Mucosa of gallbladder (tissue), 1 donor: ENCODE measurements at places on chromosomes 3 and 15. TPM values are rescaled to one million over a fixed set of nuclear protein-coding genes. Genes with fewer than 3 reads are reported as not detected.

CLDN16 gene
- total RNA-seq: 3.2 TPM

DNA sequence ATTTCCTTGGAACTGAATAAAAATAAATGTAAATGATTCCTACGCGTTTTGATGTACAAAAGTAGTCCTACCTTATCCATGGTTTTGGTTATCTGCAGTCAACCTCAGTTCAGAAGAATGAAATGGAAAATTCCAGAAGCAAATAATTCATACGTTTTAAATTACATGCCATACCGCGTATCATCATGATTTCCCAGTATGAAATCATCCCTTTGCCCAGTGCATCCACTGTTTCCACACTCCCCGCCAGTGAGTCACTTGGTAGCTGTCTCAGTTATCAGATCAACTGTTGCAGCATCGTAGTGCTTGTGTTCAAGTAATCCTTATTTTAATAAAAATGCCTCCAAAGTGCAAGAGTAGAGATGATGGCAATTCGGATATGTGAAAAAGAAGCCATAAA, 9.1 kb upstream of the MFSD1 start:
- DNase-seq: no peak

CHRNA3 gene
- total RNA-seq: 0.89 TPM

DNA sequence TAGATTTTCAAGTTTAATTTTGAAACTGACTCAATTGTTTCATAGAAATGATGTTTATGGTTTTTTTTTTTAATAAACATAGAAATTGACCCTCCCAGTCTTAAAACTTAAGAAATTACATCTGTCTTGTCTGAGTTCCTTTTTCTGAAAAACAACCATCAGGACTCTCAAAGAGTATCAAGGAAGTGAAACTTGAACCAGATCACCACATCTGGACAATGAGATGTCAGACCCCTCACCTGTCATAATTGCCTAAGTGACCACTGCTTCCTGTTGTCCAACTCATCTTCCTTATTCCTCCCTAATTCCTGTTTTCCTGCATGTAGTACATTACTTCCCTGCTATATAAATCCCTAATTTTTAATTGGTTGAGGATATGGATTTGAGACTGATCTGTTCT, 441.5 kb upstream of the ARHGEF26 start:
- DNase-seq: no peak

DNA sequence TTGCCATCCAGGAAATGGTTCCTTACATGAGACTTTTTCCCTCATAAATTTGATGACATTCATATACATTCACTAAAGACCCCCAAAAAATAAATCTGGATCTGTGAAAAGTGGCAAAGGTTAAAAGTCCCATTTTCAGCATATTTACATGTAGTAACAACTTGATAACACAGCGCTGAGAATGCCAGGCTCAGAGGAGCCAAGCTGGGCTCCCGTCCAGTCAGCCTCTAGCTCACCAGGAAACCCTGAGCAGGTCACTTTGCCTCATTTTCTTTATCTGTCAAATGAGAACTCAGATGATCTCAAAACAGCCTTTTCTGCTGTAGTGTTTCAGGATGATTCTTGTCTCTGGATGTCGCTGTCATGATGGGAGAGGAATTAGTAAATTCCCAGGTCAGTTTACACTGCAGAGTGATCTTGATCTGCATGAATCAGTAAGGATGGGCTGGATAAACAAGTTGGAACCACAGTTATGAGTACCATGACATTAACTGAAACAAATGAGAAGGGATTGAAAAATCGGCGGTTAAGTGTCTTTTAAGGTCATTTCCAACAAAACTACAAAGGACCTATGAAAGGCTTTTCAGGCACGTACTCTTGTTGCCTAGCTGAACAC, 82.8 kb downstream of the PPARG start:
- DNase-seq: peak; percentile 21

ACOX2 gene
- 19.5 TPM for total RNA-seq

CD96 gene
- total RNA-seq: 7.5 TPM

DNA sequence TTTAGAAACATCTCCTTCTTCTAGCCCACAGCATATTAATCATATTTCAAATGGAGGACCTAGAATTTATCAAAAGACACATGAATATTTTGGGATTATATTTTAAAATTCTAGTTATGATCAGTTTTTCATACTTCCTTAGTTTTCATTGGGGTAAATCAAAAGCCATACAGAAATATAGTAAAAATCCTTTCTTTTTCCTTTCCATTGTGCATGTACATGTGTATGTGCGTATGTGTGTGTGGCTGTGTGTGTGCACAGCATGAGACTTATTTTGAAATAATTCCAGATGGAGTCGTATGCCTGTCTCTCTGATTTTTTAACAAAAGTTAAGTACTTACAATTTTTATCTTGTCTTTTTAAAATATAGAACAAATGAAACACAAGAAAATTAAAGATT, 94.5 kb downstream of the ARPP21 start:
- no peak for DNase-seq

DNA sequence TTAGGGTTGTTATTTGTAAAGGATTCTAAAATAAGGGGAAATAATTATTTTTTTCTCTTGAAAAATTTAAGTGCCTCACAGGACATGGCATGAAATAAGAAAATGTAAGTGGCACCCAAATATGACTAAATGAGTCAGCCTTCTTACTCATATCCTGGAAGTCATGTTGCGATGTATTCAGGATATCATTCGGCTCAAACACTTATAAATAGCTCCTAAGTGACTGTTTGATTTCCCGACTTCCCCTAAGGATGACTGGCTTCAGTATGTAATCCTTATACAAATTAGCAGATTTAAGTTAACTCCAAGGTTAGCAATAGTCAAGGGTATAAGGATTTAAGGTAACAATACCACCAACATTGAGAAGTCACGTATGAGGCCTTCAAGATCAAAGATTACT, 57.3 kb upstream of the OSTN start:
- DNase-seq: no peak

DNA sequence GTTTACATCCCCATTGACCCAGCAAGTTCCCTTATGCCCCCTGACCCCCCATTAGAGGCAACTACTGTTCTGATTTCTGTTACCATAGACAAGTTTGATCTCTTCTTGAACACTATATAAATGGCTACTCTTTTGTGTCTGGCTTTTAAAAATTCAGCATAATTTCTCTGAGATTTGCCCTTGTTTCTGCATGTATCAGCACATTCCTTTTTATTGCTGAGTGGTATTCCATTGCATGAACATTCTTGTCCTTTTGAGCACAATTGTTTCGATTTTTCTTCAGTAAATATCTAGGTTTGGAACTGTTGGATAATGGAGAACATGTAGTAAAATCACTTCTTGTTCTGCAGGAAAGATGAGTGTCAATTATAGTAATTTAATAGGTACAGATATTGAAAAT, 49.1 kb upstream of the MYRIP start:
- no peak for DNase-seq

CYP8B1 gene
- 2.8 TPM for total RNA-seq

DNA sequence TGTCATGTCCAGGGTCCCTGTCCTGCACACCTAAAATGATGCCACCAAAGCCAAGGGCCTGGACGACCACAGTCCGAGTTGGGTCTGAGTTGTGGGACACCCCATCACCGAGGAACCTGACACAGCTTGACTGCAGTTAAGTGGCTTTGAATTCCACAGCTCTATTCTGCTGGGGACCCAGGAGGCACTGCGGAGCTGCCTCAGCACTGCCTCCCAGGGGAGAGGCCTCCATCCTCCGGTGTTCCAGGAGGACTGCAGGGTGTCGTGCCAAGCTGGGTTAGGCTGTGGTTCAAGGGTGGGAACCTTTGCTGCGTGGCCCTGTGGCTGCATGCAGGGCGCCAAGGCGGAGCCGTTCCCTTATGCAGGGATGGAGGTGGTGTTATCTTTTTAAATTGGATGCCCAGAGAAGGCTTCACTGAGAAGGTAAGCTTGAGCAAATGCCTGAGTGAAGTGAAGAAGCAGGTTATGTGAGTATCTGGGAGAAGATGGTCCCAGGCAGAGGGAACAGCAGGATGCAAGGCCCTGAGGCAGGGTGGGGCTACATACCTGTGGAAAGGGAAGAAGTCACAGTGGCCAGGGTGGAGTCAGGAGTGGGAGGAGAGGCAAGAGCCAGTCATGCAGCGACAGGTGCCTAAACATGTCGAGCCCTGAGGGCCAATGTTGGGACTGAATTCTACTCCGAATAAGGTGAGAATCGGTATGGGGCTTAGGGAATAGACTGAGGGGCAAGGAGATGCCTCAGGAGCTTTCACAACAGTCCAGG, 144.8 kb downstream of the TPRA1 start:
- no peak for DNase-seq

MESP2 gene
- total RNA-seq: 0.75 TPM

GXYLT2 gene
- total RNA-seq: 12.1 TPM

- no peak for DNase-seq
Observed at GRCh38 chr15:61831505-61831921, 228.7 kb downstream of the VPS13C start.

DNA sequence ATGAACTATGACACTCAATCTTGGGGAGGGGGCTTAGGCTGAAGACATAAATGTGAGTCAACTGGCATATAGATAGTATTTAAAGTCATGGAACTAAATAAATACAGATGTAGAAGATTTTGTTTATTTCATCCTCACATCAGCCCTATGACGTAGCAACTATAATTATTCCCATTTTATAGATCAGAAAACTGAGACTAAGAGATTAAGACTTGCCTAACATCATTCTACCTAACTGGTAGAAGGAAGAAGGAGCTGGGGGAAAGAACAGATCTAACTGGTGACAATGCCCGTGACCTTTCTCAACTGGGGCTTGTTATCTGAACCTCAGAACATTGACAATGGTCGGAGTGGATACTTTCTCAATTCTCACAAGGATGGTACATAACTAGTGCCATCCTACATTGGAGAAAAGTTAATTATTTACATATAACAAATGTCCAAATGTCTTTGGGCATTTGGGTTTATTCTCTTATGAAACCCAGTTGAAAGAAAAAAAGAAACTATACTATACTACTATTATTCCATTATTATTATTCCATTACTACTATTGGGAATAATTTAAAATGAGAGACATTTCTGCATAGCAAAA, 10.4 kb downstream of the HERC1 start:
- no peak for DNase-seq

A4GNT gene
- total RNA-seq: not detected

- DNase-seq: no peak
Observed at GRCh38 chr3:32352563-32352962, 39.1 kb upstream of the CMTM7 start.

GPR15 gene
- total RNA-seq: 0.17 TPM

DNA sequence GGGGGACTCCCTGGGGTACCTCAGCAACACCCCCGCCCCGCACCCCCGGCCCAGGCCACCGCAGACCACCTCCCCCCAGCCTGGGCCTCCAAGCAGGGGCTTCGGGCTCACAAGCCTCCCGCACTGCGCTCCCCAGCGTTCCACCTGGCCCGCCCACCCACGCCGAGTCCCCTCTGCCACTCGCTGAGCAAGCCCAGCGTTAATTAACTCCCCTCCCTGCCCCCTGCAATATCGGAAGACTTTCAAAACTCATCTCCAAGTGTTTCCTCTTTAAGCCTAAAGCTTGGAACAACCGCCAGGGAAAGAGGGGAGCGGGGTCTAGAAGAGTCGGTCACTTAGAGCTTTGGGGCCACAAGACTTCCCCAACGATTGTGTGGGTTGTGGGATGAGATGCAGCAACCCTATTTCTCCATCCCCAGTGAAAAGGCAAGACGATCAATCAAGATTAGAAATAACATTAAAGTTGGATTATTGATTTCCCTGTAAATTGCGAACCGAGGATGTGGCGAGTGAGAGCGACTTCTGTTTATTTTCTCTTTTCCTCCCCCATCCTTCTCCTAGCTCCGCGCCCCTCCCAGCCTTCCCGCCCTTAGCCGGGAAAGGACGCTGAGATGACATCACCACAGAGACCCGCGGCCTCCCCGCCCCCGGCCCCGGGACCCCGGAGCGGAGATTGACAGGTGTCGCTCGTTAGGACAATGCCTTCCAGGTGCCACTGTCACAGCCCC, 30.2 kb downstream of the NR2F2 start:
- peak; percentile 66 for DNase-seq

NRG4 gene
- not detected for total RNA-seq

DNA sequence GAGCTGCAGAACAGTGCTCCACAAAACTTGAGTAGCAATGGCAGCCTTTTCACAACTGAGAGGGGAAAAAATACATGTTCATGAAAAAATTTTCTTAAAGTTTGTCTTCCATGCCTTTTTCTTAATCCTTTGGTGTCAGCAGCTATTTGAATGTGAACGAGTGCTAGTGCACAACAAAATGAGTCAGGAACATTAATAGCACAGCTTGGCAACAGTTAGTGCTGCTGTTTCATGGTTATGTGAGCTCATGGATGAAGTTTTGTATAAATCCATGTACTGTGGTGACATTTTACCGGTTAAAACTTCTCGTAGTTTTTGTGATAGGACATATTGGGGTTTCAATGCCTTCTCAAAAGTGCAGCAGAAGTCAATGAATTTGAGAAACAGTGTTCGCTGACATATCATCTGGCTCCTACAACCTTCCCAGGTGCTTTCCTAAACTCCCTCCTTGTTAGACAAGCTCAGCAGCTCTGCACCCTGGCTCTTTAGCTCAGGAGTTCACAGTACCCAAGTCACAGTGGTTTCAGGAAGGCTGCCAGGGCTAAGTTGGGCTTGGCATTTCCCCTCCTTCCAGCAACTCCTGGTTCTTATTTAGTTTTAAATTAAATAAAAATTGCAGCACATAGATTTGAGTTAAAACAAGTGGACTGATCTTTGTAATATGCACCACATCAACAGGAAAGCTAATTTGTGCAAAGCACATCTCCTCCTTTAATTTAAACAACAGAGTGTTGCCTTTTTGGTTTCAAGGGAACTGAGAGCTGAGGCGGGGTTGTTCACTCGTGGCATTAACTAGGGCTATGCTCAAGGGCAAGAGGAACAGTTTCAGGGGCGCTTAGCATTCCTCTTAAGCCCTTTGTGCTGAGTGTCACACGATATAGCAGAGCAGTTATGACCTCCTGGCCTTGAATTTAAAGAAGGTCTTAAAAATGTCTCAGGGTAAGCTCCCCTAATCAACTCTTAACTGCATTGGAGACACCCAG, 362.8 kb downstream of the CHST2 start:
- DNase-seq: no peak

TIGIT gene
- 0.40 TPM for total RNA-seq

DNA sequence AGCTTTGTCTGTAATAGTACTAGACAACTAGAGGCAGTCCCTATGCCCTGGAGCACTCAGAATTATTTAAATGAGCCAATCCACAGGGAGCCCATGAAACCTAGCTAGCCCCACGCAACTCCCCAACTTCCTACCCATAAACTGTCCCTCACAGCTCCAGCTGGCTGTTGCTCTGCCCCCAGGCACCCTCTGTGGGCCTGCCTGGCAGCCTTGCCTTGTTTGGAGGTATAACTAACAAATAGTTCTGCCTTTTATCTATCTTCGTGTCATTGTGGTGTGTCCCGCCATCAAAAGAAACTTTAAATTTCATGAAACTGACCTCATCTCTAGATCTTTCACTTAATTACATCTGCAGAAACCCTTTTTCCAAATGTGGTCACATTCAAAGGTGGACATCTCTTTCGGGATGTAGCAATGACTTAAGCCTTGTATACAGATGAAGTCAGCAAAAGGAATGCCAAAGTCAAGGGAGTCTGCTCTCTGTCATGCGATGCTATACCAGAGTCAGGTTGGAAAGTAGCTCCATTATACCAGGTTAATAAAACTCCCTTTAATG, 1.8 kb upstream of the RTP3 start:
- DNase-seq: no peak
